ENCODE measurements at places on chromosomes 2 and 18.

GRCh38 chr18:13539050-13539449 is 187.3 kb downstream of the FAM210A start:
- DNase-seq: no peak

DNA sequence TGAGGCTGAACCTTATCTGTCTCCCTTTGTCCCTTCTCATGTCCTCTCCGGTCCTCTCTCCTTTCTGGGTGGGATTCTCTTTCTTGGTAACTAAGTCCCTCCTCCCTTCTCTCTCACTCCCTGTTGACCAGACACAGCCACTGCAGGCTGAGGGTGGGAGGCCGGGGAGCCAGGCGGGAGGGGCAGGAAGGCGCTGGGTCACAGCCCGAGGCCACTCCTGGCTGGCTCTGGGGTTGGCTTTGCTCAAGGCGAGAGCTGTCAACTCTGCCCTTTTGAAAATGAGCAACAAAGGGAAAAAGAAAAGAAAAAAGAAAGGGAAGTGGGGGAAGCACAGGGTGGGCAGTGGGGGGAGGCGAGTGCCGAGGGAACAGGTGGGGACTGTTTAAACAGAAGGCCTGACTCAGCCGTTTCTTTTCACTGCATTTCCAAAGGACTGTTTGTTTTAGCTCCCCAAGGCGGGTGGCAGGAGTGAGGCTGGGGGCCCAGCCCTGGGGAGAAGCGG is 70.5 kb upstream of the IGFBP5 start:
- no peak for DNase-seq

DNA sequence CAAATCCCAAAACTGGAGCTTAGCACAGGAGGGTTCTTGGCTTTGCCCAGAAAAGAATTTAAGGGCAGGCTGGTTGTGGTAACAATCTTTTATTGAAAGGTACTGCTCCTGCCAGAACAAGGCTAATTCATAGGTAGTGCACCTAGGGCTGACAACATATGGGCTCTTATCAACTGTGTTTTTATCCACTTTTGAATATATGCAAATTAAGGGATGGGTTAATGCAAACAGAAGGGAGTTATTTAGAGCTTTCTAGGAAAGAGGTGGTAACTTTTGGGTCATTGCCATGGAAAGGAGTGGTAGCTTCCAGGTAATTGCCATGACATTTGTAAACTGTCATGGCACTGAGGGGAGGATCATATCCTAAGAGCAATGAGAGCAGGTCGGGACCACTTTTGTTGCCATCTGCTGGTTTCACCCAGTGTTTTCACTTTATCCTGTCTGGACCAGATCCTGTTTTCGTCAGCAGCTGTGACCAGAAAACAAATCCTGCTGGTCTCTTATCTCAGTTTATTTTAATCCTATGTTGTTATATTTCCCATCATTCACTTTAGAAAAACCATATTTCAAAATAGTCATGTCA is 981 bp downstream of the C2orf66 start:
- no peak for DNase-seq

GRCh38 chr2:240792629-240793312 is 27.2 kb downstream of the KIF1A start:
- no peak for DNase-seq

GRCh38 chr2:70498054-70498453 is 55.6 kb downstream of the TGFA start:
- DNase-seq: no peak

DNA sequence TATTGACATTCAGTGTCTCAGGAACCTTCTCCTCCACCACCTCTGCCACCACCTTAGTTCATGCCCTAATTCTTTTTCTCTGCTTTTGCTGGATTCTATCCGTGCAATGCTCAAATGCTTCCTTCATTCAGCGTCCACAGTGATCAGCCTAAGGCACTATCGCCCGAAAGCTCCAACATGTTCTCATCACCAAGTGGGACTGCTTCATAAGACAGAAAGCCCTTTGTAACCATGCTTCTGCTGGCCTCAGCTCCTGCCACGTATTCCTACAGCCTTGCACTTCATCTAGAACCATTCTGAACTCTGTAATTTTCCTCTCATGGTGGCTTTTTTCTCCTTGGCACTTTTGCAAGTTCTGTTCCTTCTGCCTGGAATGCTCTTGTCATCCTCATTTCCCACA is 222.9 kb downstream of the HNMT start:
- no peak for DNase-seq

- no peak for DNase-seq
These were observed 32.4 kb downstream of the NPC1 start for GRCh38 chr18:23553887-23554286.

GRCh38 chr18:55343396-55344073 is 244.5 kb downstream of the TCF4 start:
- DNase-seq: no peak

DNA sequence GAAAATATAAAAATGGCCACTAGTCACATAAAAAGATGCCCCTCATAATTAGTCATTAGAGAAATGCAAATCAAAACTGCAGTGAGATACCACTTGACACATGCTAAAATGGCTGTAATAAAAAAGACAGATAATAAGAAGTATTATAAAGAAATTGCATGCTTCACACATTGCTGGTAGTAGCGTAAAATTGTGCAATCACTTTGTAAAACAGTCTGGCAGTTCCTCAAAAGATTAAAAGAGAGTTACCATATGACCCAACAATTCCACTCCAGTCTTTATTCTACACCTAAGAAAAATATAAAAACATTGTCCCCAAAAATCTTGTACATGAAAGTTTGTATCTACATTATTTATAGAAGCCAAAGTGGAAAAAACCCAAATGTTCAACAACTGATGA is 170.6 kb upstream of the FIGN start:
- DNase-seq: no peak

- no peak for DNase-seq
These were observed 52.1 kb downstream of the SLC38A11 start for GRCh38 chr2:164903204-164903603.

DNA sequence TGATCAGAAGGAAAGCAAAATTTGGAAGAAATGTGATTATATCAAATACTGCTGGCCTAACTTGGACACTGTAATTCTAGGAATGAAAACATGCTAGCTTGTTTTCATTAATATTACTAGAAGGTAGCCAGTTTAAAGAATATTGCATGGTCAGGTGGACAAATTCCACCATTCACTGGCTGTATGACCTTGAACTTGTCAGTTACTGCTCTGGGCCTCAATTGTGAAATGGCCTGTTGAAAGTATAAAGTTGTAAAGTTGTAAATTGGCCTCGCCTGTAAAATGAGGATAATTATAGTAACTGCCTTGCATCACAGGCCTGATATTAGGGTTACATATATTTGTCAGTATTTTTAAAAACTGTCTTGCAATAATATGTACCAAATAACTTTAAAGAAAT is 398.4 kb upstream of the CHST9 start:
- no peak for DNase-seq

DNA sequence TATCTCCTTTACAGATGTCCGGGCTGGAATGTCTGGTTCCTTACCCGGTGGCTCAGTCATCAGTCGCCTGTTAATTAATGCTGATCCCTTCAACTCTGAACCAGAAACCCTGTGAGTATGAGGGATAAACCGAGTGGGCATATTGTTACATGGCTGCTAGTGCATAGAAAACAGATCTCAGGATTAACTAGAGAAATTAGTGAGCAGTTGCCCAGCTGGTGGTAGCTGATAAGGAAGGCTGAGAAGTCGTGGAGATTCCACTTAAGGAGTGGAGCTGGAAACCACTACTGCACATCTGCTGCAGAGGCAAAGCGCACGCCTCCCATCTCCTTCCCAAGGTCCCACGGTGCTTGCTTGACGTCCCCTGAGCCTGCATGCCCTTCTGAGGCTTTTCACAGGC is 97.7 kb downstream of the DGKD start:
- DNase-seq: no peak

GRCh38 chr2:98389251-98389605 is 43.0 kb downstream of the CNGA3 start:
- no peak for DNase-seq

DNA sequence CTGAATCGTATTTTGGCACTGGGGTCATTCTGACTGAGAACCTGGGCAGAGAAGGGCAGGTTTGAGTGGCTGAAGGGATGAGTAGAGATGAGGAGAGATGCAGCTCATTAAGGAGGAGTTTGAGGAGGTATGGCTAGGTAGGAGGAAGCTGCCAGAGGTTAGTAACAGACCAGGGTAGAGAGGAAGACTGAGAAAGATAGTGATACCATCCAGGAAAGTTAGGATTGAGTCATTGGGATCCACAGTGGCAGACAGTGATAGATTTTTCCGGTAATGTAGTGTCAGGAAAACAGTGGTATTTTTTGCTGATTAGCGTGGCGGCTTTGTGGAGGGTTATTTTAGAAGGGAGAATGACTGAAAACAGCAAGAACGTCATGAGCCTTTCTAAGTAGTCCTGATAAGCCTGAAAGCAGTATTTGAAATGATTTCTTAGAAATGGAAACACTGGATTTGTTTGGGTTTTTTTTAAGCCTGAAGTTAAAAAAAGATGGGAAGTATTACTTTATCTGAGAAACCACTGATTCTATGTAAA is 65.6 kb upstream of the STON1 start:
- no peak for DNase-seq

DNA sequence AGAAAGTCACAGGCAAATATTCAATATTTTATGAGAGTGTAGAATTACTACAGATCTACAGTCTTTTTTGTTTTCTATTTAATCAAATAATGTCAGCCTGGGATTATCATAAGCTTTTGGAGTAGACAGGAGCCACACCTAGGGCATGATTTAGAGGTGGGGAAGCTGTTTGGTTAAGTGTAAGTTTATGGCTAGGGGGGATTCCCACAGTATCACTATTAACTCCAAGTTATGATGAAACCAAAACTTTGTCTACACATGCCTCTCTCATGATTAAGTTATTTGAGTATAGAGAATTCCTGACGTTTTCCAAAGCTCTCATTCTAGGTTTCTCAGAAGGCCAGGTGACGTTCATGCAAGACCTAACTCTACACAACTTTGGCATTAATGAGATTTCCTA is 2.1 kb downstream of the SERPINB10 start:
- no peak for DNase-seq

DNA sequence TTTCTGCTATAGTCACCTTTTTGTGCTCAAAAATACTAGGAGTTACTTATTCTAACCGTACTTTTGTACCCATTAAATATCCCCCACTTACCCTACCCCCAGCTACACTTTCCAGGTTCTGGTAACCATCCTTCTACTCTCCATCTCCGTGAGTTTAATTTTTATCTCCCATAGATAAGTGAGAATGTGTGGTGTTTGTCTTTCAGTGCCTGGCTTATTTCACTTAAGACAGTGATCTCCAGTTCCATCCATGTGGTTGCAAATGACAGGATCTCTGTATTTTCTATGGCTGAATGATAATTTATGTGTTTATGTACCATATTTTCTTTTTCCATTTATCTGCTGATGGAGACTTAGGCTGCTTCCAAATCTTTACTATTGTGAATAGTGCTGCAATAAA is 323.3 kb downstream of the ZNF804A start:
- no peak for DNase-seq

DNA sequence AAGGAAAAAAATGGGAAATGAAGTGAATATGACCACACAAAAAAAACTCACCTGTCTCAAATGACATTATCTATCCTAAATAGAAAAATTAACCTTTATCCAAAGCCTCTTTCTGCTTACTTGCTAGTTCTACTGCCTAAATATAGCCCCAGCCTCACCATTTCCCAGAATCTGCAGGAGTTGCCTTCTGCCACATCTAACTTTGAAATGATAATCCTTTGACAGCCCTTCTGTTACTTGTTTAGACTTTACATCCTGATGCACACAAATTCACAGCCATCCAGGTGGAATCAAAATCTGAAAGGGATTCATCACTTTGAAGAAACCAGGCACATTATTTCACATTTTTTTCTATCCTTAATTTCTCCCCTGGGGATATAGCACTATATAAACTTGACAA is 1356.2 kb upstream of the NXPH2 start:
- DNase-seq: no peak

DNA sequence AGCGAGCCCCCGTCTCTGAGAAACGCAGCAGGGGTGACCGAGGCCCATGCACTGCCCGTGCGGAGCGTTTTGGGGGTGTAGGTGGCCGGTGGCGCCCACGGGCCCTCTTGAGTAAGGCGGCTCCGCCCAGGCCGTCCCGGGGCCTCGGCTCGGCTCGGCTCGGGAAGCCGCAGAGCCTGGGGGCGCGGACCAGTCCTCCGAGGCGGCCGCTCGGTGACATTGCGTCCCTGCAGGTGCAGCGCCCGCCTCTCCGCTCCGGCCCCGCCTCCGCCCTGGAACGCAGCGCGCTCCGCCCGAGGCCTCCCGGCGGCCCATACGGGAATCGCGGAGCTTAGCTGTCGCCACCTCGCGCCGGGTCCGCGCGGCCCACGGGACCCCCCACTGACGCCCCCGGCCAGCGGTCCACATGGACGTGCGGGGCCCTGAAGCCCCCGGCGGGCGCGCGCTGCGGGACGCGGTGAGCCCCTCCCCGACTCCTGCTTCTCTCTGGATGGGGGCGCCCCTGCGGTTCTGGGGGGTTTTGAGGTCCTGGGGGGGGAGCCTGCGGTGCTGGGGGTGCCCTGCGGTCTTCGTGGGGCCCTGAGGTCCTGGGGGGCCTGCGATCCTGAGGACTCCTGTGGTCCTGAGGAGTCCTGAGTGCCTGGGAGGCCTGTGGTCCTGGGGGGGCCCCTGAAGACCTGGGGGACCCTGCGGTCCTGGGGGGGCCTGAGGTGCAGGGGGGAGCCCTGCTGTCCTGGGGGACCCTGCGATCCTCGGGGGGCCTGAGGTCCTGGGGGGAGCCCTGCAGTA is at the start of gene HSBP1L1:
TSS of gene HSBP1L1 (plus strand) at position 314 of the 789 bp plus-strand sequence. CDS start at position 407, 93 bp downstream.
- DNase-seq: no peak

GRCh38 chr18:73286584-73286983 is 418.8 kb upstream of the NETO1 start:
- DNase-seq: no peak

GRCh38 chr2:120516679-120517314 is 170.9 kb downstream of the INHBB start:
- no peak for DNase-seq

- no peak for DNase-seq
These were observed 145.7 kb upstream of the DLX2 start for GRCh38 chr2:172248381-172248780.

DNA sequence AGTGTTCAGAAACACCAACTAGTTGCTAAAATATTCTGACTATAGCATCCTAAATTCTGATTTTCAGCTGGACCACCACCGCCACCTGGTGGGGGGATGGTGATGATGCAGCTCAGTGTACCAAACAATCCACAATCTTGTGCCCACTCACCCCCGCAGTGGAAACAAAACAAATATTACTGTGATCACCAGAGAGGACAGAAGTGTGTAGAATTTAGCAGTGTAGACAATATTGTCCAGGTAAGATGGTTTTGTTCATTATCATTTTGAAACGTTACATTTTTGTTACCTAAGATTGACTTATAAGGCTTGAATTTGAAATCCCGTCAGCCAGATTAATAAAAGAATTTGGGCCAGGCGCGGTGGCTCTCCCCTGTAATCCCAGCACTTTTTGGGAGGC is 31.7 kb upstream of the UBXN4 start:
- no peak for DNase-seq

- no peak for DNase-seq
These were observed 502.3 kb upstream of the HS6ST1 start for GRCh38 chr2:128821010-128821409.

GRCh38 chr18:48595703-48596218 is 56.9 kb downstream of the CTIF start:
- DNase-seq: no peak

Data from GM12864 (cell line).